ENCODE measurements at places on chromosomes 13 and 19.

- DNase-seq, result no peak
These were observed 411.7 kb downstream of the KCNRG start for GRCh38 chr13:50426927-50427326.

DNA sequence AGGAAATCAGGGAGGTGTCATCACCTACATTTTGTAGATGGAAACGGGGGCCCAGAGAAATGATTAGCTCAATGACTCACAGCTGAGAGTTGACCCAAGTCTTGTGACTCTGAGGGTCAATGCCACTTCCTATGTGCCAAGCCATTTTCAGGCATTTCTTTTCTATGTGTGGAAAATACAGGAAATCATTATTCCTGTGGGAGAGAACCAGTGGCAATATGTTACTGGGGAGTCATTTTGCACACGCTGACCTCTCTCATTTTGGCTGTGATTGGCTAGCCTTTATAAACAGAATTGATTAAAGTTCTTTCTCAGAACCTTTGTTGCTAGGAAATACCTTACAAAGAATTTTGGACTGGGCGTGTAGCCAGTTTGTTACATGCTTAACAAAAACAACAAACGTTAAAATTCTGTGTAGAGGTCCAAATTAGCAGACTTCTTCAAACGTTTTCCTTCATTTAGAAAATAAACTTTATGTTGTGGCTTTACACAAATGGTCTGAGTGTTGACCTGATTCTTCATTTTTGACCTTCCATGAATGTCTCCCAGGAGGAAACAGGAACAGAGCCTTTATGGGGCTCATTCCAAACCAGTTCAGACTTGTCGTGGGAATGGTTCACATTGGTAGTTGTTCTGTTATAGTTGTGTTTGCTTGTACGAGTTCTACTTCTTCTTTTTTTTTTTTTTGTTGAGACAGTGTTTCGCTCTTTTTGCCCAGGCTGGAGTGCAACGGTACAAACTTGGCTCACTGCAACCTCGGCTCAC, 11.4 kb downstream of the PCCA start:
- no peak for DNase-seq

GRCh38 chr19:49954092-49954829, 6.7 kb downstream of the SIGLEC11 start:
- DNase-seq, result peak; percentile 39

DNA sequence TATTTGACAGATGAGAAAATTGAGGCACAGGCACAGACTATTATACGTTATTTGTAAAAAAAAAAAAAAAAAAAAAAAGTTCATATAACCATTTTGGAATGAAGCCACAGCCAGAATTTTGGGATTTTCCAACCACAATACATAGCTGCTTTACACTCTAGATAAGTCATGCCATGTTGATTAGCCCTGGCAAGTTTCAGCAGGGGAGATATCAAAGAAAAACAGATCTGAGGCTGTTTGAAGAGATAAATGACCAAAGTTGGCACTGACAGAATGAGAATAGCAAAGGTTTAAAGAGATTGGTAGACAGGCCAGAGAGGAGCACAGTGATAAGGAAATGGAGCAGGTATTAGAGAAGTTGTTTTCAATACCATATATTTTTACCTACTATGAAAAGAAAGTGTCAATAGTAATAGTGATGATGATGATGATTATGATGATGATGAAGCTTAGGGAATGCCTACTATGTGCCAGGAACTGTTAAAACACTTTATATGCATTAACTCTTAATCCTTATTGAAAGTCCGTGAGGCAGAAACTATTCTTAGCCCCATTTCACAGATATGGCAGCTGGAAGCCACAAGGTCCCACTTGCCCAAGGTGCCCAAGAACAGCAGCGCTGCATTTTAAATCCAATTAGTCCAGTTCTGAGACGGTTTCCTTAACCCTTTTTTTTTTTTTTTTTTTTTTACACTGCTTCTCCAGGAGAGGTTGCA, 105.5 kb downstream of the MBNL2 start:
- no peak for DNase-seq

- DNase-seq, result no peak
These were observed 56.9 kb downstream of the RFC3 start for GRCh38 chr13:33874871-33875270.

DNA sequence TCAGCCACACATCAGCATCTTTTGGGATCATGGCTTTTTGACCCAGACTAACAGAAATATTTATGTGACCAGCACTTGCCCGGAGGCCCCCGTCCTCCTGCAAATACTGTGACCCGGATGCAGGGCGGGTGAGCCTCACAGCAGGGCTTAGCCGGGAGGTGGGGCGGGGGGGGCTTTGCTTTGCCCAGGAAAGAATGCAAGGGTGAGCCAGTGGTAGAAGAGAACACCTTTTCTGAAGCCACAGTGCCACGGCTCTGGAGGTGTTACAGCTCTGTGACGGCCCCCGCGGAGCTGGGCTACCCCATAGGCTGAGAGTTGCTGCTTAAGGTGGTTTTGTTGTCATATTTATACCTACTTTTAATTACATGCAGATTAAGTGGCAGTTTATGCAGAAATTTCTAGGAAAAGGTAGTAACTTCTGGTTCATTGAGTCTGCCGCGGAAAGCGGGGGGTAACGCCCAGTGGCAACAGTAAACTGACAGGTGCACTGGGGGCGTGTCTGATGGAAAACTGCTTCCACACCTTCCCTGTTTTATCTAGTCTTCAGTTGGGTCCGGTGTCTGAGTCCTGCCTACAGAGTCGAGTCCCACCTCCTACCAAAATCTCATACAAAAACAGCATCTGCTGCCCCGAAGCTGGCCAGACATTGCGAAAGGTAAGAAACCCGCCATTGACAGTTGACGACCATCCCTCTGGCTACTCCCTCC, 187.9 kb downstream of the TEX29 start:
- no peak for DNase-seq

DNA sequence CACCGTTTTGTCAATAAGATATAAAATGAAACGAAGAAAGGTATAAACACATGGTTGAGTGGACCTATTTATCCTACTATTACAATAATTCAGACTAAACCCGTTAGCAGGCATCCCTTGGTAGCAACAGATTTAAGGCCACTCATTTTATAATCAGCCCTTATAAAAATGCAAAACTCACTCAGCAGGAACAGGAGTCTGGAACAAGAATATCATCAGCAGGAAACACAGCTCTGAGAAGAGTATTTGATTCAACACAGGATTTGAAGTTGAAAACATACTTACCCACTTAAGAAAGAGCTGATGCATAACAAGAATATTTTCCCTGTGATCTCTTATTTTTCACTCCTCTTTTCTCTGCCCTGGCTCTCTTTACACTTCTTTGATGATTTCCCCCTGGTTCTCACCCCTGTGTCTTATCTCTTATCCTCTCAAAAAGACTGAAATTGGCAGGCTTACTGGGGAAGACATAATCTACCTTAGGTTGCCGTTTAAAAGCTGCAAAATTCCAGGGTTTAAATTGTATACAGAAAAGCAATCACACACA, 1722.7 kb downstream of the SLITRK5 start:
- DNase-seq, result no peak

GRCh38 chr19:47693489-47693888, 19.7 kb upstream of the EHD2 start:
- no peak for DNase-seq

- DNase-seq, result no peak
These were observed 5.3 kb upstream of the F2RL3 start for GRCh38 chr19:16883522-16883921.

GRCh38 chr13:50400035-50400726, 384.9 kb downstream of the KCNRG start:
- DNase-seq, result no peak

GRCh38 chr19:23183251-23183650, 66.4 kb downstream of the ZNF730 start:
- no peak for DNase-seq

- no peak for DNase-seq
These were observed 2.9 kb downstream of the NUMBL start for GRCh38 chr19:40687525-40688016.

GRCh38 chr13:47555235-47555634, 445.8 kb downstream of the SUCLA2 start:
- no peak for DNase-seq

GRCh38 chr19:18878858-18879578, 16.9 kb downstream of the CERS1 start:
- no peak for DNase-seq

- peak; percentile 85 for DNase-seq
These were observed at the start of gene ADAMTSL5 for GRCh38 chr19:1512671-1513498. Gene ADAMTSL5 (minus strand): TSS chr19:1513019. CDS start chr19:1510943, 2,076 bp downstream.

DNA sequence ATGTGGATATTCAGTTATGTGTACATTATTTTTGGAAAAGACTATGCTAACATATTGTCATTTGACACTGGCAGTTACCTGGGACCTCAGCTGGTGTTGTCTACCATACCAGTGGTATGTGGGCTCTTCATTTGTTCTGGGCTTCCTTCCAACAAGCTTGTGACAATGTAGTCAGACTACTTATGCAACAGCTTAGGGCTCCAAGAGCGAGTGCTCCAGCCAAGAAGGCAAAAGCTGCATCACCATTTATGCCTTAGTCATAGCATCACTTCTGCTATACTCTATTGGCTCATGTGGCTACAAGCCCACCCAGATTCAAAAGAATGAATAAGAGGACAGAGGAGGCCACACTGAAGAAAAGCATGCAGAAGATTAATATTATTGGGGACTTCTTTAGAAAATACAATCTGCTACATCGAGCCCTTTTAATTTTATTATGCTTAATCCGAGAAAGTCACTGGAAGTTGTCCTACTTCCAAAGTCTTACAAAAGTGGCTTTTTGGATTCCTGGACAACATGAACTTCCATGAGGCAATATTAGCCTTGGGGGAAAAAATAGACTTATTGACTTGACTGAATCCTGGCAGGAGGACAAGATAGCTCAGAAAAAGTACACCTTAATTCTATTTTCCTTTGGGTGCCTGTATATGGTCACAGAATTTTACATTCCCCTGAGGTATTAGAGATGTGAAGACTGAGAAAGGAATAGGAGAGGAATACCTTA, 529.4 kb upstream of the HTR2A start:
- DNase-seq, result no peak

- peak; percentile 96 for DNase-seq
These were observed at the start of gene ZNF473 for GRCh38 chr19:50025794-50026549. Gene ZNF473 (plus strand): TSS chr19:50026005. CDS start chr19:50031083, 5,078 bp downstream.

DNA sequence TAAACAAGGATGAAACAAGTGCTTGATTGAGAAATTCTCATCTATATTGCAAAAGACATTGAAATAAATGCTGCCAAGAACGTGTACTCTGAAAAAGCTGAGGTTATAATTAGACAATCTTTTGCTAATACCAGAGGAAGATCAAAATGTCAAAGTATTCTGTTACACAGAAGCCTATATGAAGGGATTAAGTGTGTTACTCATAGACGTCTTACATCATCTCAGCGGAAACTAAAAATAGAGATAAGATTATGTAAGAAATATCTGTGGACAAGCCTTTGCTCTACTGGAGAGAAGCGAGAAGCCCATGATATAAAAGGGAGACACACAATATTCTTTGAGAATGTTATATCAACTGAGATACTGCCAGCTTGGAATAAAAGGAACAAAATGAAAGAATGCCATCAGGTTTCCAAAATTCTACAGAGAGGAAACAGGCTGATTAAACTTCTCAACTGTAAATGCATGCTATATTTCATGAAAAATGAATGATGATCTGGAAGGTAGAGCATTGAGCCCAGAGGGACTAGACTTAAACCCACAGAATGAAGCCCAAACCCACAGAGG, 699.0 kb downstream of the GPC5 start:
- DNase-seq, result no peak

- no peak for DNase-seq
These were observed 161.1 kb downstream of the SLC7A1 start for GRCh38 chr13:29434217-29434945.

GRCh38 chr19:9144920-9145319, 4.7 kb downstream of the ZNF317 start:
- no peak for DNase-seq

DNA sequence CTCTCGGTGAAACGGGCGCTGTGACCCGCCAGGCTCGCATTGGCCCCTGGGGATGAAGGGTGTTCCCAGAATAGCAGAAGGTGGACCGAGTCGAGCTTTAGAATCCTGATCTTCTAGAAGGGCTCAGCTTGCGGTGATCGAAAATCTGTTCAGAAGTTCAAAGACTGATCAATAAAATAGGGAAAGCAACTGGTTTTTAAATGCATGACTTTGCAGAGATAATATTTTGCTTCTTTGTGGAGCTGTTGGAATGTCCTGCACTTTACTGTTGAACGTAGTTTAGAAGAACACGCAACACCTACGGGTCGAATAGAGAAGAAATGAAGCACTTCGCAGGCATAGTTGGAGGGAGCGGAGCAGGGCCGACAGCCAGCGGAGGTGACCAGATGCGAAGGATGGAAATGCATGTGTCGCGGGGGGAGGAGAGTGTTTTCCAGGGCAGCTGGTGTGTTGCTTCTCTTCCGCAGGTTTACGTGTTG, 766 bp downstream of the CEBPG start:
- DNase-seq, result no peak

- DNase-seq, result no peak
These were observed 101.2 kb downstream of the RFC3 start for GRCh38 chr13:33919120-33919519.

All from natural killer cell treated with Interleukin-12 subunit alpha and Interleukin-12 subunit beta and Interleukin-15 and Interleukin-18, amount 100 ng/mL, for 72 hours (primary cell).